WTC11 (cell line): ENCODE measurements at places on chromosomes 13 and 19.

GRCh38 chr13:67934617-67935330, 704.6 kb upstream of the PCDH9 start:
- no peak for DNase-seq

DNA sequence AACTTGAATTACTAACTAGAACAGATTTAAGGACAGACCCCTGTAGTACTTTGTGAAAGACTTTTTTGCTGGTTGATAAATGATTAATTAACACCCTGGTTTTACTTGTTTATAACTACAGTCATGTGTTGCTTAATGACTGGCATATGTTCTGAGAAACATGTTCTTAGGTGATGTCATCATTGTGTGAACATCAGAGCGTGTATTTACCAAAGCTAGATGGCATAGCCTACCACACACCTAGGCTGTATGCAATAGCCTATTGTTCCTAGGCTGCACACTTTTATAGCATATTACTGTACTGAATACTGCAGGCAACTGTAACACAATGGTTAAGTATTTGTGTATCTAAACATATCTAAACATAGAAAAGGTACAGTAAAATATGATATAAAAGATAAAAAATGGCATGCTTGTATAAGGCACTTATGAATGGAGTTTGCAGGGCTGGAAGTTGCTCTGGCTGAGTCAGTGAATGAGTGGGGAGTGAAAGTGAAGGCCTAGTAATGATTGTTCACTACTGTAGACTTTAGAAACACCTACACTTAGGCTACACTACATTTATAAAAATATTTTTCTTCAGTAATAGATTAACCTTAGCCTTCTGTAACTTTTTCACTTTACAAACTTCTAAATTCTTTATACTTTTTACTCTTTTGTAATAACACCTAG, 260.3 kb downstream of the KCNRG start:
- DNase-seq = no peak

DNA sequence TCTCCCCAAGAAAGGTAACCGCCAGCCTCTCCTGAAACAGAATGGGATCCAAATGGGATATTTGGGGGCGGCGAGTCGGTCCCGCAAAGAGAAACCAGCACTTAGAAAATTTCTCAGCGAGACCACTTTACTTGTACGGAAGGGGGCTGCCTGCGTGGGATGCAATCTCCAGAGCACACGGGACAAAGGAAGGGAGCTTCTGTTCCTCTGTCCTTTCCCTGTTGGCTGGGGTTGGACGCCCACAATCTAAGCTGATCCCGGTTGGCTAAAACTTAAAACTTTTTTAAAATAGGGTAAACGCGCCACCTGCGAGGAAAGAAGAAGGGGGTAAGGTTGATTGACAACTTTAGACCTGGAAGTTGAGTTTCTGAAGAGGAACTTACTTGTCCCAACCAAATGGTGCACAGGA, 826 bp upstream of the BSG start:
- no peak for DNase-seq

- DNase-seq = no peak
Observed at GRCh38 chr19:56403261-56403660, 871 bp upstream of the ZNF583 start.

GRCh38 chr13:43961909-43962308, 82.2 kb downstream of the LACC1 start:
- no peak for DNase-seq

DNA sequence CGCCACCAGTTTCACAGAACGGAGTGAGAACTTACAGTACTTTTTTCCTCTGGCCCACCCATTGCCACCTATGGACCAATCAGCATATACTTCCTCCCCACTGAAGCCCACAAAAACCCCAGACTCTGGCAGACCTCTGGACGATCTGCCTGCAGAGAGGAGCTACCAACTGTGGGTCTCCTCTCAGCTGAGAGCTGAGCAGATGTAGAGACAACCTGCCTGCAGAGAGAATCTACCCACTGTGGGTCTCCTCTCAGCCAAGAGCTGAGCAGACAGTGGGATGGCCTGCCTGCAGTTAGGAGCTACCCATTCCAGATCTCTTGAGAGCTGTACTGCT, 69.7 kb downstream of the PIBF1 start:
- DNase-seq = no peak

DNA sequence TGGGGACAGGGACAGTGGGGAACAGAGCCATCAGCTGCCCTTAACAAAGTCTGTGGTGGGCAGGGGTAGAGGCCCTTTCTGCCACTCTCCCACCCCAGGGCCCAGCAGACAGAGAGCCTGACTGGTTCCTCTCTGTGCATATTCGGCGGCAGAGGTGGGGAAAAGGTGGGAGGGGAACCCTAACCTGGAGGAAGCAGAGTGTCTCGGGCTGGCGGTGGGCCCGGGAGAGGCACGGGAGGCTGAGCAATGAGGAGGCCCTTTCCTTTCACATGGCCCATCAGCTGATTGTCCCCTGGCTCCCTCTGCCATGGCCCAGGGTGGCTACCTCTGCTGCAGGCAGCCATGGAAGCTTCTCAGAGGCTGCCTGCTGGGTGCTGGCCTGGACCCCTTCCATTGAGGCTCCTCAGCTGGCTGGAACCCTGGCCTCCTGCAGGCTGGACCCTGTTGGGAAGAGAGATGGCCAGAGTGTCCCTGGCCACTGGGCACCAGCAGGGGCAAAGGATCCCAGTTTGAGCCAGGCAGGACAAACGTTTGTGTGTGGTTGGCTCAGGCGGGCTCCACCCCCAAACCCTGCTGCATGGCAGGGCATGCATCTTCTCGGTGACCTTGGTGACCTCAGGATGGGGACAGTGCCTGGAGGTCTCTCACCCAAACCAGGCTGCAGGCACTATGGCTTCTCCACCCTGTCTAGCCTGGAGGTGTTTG, 202.8 kb upstream of the ZNF536 start:
- no peak for DNase-seq

DNA sequence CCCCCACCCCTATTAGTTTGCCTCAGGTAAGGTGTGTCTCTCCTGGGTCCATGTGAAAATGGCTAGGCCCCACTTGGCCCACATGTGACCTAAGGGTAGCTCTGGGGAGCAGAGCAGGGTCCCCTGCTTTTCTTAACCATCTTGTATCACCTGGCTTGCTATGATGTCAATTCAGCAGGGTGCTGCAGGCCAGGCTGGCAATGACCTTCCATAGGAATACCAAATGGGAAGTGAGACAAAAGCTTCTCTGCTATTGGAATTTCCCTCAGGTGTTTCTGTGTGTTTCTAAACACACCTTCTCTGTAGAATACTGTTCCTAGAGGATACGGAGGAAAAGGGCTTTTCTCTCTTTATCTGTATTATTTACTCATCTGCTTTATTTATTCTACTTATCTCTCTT, 35.7 kb upstream of the DACH1 start:
- no peak for DNase-seq

DNA sequence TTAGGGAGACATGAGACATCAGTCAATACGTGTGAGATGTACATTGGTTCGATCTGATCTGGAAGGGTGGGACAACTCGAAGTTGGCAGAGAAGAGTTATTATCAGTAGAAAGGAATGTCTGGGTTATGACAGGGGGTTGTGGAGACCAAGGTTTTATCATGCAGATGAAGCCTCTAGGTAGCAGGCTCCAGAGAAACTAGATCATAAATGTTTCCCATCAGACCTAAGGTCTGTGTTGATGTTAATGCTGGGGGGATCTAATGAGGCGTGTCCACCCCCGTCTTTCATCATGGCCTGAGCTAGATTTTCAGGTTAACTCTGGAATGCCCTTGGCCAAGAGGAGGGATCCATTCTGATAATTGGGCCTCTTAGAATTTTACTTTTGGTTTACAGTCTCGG, 187.0 kb upstream of the KL start:
- DNase-seq = no peak

DNA sequence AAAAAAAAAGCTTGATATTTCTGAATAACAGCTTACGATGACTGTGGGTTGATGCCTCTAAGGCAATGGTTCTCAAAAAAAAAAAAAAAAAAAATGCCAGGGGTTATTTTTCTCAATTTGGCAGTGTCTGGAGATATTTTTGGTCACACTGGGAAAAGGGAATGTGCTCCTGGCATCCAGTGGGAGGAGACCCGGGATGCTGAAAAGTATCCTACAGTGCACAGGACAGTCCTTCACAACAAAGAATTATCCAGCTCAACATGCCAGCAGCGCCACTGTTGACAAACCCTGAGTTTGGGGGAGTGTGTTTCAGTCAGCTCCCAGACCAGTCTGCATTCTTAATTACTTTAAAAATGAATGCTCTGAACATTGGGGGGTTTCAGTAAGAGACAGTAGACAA, 54.5 kb downstream of the FLT3 start:
- DNase-seq = no peak

- DNase-seq = no peak
Observed at GRCh38 chr13:34990399-34991214, 48.5 kb downstream of the NBEA start.

DNA sequence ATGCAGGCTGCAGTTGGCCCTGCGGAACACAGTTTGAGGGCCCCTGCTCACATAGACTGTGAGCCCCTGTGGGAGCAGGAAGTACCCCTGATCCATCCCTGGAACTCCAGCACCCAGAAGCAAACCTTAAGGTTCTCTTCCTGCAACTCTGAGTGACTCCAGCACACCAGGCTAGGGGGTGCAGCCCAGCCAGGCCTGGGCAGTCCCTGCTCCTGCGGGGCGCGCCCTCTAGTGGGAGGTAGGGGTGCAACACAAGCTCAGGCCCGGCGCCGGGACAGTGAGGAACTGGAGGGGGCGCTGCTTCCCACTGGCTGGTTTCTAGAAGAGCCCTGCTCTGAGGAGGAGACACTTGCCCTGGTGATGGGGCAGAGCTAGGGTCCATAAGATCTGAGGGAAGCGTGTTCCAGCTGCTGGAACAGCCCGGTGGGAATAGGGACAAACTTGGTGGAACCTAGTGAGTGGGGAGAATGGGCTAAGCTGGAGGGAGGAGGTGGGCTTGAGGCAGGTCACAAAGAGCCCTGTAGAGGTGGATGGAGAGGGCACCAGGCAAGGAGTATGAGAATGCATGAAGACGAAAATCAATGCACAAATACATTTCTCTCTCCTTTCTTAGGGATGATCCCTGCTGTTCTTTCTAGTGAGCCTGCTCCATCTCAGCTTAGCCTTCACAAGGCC, 5.0 kb downstream of the ZSCAN5A start:
- DNase-seq = peak; percentile 91

- no peak for DNase-seq
Observed at GRCh38 chr19:7638802-7639465, 2.0 kb downstream of the STXBP2 start.

DNA sequence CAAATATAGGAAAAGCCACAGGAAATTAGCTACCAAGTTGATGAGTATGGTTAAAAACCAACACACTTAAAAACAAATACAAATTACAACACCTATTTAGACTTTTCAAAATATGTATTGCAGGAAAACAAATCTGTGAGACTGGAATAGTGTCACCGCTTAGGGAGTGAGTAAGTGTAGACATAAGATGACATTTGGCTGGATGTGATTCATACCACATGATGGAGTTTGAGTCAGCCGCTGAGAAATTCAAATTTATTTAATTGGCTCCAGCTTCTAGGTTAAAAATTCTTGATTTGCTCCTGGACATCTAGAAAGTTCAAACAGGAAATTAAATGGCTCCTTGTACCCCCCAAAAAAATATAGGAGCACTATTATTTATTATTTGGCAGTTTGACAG, 531.7 kb downstream of the SLITRK1 start:
- DNase-seq = no peak

DNA sequence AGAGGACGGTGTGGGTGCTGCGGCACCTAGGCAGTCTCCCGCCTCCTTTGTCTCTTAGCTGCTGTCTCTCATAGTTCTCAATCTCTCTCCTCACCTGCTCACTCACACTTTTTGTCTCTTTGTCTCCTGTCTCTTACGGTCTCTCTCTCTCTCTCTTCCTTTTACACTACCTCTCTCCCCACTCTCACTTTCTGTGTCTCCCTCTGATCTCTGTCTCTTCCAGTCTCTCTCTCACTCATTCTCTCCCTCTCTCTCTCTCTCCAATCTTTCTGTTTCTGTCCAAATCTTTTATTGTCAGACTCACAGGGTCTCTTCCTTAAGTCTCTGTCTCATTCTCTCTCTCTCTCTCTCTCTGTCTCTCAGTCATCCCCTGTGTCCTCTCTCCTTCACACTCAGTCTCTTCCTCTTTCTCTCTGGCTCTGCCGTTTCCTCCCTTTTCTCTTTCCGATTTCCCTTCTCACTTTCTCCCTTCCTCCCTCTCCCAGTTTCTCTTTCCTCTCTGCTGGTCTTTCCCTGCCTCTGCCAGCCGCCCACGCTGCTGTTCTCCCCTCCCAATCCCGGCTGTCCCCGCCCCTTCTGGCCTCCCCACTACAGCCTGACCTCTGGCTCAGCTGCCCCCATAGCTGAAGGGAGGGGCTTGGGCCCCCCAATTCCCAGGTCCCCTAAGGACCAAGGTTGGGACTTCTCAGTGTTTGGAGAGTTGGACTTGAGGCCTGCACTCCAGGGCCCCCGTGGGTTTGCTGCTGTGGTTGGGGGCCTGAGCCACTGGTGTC, at the start of gene PLEKHA4:
Gene PLEKHA4, minus strand, starts transcription at position 504 of the 773 bp plus-strand sequence. CDS start 997 bp downstream, outside the sequence.
- peak; percentile 51 for DNase-seq

- DNase-seq = no peak
Observed at GRCh38 chr13:114286808-114287207, 5.4 kb downstream of the UPF3A start.

DNA sequence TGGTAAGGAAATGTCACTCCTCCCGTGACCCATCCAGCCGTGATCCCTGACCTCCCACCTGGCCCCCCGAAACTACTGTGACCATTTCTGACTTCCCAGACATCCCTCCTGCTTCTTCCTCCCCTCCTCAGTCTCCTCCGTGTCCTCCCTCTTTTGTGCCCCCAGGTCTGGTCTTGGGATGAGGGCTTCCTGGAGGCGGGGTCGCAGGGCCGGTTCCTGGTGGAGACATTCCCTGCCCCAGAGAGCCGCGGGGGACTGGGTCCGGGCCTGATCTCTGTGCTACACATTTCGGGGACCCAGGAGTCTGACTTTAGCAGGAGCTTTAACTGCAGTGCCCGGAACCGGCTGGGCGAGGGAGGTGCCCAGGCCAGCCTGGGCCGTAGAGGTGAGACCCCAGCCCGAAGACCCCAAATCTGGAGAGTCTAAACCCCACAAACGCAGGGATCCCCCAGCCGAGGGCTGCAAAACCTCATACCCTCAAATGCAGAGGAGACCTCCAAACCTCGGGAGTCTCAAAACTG, 5.0 kb downstream of the KIRREL2 start:
- DNase-seq = no peak

DNA sequence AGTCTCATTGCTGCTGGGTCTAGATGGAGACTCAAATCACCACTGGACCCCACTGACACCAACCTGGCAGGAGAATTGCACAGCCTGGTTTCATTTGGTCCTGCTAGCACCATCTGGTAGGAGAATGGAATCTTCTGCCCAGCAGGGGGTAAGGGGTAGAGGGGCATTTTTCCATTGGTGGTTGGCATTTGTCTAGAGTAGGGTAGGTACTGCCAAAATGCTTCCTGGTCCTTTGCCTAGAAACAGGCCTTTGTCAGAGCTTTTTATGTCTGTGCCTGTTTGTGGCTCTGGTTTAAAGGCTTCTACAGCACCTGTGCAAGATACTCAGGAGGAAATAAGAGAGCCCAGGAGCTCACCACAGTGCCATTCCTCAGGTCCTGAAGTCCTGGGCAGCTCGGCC, 121.3 kb downstream of the KCTD12 start:
- DNase-seq = no peak

DNA sequence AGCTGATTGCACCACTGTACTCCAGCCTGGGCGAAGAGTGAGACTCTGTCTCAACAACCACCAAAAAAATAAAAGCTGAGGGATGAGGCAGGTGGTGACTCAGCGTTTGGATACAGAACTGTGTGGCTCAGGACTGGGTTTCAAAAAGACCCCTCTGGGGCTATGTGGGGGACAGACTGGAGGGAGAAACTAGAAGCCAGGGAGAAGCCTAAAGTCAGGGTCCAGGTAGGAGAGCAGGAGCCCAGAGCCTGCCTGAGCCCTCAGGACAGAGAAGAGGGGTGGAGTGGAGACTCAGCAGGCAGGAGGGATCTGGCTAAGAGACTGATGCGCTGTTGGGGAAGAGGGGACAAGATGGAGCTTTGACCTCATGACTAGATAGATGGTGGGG, 1.8 kb upstream of the CD37 start:
- DNase-seq = no peak
